ENCODE measurements at places on chromosomes 4 and X.

DNA sequence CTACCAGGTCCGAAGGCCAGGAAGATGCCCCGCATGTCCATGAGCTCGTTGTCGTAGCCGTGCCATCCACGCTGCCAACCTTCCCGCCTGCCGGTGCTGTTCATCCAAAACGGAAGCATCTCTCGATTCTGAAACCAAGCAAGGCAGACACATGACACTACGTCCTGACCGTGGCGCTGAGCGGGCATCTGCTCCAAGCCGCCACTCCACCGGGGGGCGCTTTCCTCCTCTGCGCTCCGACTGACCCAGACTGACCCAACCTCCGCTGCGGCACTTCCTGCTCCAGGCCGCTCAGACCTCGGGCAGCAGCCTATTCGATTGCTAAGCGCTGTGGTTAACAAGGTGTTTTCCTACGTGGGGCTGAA lies 120.5 kb downstream of the ENPP6 start:
- DNase-seq = no peak

DNA sequence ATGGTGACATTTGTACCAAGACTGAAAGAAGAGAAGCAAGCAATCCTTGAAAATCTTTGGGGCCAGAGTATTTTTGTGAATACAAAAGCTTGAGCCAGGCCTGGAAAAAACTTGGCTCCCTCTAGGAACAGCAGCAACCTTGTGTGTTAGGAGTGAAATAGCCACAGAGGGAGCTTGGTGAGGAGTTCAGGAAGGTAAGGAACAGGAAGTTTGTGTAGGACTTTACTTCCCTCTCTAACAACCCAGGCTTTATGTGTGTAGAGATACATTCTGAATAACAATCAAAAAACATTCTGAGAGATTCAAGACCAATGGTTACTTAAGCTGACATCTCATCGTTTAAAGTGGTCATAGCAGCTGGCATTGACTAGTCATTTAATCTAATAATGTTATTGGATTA lies 668.5 kb downstream of the PCDH18 start:
- DNase-seq = no peak

GRCh38 chr4:76981644-76982043 lies 32.1 kb downstream of the SEPTIN11 start:
- no peak for DNase-seq

DNA sequence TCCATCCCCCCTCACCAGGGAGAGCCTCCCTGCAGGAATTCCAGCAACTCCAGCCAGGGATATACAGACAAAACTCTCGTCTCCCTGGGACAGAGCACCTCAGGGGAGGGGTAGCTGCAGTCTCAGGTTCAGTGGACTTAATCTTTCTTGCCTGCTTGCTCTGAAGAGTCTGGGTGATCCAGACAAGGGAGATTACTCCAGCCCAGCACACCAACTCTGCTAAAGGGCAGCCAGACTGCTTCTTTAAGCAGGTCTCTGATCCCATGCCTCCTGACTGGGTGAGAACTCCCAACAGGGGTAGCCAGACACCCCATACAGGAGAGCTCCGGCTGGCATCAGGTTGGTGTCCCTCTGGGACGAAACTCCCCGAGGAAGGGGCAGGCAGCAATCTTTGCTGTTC lies 888.7 kb downstream of the RAB28 start:
- DNase-seq = no peak

DNA sequence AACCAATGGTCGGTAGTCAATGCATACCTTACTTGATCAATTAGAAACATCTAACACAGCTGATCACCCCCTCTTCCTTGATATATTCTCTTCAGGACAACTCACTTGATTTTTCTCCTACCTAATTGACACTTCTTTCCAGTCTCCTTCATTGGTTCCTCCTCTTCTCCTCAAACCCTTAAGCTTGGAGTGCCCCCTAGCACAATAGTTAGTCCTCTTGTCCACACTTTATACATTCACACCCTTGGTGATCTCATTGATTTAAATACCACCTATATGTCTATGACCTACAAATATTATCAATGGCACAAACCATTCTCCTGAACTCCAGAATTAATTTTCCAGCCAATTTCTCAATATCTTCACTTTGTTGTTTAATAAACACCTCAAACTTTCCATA lies 724.0 kb downstream of the ADGRL3 start:
- no peak for DNase-seq

GRCh38 chr4:146255463-146255862 lies 41.1 kb downstream of the REELD1 start:
- DNase-seq = no peak

- peak; percentile 79 for DNase-seq
Observed at GRCh38 chr4:76897536-76898384, at the start of gene SOWAHB. Gene SOWAHB (minus strand): TSS chr4:76898144. CDS start chr4:76897849, 295 bp downstream.

- no peak for DNase-seq
Observed at GRCh38 chr4:6105311-6105911, 87.2 kb upstream of the C4orf50 start.

GRCh38 chr4:89837385-89837992 lies 528 bp upstream of the SNCA start:
- DNase-seq = no peak

DNA sequence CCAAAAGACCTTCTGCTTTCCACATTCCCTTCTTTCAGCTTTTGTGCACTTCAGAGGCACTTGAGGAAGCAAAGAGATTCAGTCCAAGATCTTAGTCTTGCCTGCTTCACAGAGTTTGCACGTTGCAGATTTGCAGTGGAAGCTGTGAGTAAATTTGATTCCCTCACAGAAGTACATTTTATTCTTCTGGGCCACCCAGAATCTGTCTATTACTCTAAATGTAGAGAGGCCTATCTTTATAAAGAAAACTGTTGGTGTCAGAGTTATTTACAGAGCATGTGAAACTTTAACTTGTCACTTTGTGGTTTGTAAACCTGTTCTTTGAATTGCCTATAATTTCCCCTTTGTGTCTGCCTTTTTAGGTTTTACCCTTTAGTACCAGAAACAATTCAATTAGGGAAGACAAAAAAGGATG lies 15.5 kb downstream of the SPRY1 start:
- DNase-seq = no peak

DNA sequence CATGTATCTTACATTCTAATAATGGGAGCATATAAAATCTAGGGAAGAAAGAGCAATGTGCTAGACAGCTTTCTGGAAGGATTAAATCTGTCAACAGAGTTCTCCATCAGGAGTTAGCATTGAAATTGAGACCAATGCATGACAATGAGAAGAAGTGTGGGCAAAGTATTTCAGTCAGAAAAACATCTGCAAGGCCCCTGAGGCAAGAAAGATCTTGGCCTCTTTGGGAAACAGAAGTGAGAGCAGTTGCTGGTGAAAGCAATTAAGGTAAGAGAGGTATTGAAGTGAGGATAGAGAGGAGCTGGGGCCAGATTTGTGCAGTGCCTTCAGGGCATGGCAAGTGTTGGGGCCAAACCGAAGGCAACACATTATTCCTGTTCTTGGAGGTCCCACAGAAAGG lies 999.1 kb downstream of the STPG2 start:
- DNase-seq = no peak

DNA sequence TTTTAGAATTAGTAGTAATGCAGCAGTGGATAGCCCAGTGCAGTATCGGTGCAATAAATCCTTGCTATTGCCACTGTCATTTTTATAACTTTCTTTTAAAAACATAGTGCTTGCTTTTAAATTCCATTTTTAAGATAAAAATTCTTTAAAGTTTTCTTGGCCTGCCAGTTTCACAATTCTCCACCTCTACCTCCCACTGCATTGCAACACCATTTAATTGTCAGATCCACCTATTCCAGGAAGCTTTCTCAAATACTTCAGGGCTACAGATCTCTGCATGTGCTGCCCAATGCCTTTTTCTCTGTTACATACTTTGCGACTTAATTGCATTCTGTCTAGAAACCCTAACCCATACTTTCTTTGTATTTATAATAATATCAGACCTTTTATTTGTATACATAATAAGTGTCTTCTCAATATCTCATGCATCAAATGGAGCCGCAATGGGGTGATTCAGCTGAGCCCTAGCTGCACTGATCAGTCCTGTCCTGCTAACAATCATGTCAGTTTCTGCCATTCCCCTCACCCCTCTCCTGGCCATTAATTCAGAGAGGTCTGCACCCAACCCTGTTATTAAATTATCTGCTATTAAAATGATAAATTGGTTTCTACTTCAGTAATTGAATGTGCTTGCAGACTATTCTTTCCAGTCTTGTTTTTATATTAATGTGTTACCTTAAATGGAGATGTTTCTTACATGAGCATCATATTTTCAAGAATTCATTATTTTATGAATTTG lies 193.1 kb downstream of the SLIT2 start:
- DNase-seq = no peak

DNA sequence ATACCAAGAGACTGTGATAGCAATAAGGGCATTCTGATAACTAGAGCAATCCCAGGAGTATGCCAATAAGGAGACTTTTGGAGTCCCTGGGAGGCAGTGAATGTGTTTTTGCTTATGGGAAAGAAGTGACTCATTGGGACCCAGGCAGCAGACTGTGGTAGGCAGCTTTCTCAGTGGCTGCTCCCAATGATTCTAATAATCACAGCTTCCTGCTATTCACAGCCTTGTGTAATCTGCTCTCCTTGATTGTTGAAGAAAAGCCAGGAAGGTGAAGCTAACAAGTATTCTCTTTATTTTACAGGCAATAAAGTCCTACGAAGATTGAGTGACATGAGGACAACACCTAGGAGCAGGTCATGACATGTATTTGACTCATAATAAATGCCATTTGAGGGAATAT lies 70.3 kb upstream of the DDX60 start:
- DNase-seq = no peak

DNA sequence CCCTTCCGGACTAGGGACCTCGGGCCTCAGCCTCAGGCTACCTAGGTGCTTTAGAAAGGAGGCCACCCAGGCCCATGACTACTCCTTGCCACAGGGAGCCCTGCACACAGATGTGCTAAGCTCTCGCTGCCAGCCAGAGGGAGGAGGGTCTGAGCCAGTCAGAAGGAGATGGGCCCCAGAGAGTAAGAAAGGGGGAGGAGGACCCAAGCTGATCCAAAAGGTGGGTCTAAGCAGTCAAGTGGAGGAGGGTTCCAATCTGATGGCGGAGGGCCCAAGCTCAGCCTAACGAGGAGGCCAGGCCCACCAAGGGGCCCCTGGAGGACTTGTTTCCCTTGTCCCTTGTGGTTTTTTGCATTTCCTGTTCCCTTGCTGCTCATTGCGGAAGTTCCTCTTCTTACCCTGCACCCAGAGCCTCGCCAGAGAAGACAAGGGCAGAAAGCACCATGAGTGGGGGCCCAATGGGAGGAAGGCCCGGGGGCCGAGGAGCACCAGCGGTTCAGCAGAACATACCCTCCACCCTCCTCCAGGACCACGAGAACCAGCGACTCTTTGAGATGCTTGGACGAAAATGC lies at the start of gene WAS:
TSS of gene WAS (plus strand) at position 389 of the 572 bp plus-strand sequence. CDS start at position 444, 55 bp downstream.
- DNase-seq = no peak

DNA sequence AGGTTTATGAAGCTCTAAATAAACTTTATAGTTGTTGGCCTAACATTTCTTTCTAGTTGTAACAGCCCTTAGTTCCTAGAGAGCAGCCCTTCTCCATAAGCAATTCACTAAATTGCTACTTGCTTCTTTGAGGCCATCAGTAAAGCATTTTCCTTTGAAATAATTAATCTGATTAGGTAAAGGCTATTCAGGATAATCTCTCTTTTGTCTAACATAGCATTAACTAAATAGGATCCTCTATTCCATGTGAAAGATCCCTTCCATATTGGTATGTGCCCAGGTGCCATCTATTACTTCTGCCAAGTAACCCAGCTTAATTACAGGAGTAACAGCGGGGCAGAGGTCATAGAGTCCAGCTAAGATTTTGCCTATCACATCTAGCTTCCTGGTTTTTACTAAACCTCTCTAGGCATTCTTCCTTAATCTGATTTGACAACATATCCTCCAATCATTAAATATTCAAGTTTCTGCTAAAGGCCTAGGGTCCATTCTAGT lies 1408.0 kb downstream of the PCDH18 start:
- no peak for DNase-seq

DNA sequence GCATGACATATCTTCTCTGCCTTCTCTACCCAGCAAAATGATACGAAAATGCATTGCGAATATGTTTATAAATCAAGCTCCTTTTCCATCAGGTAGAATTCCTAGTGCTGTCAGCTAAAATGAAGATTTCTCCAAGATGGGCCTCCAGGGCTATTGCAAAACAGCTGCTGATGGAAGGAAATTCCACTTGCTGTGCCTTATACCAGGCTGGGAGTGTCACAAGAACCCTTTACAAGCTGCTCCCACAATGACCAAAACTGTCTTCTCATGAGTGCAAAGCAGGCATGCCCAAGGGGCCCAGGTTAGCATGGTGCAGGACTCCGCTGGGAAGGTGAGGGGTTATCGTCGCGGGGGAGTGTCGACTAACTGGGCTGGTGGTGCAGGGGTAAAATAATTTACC lies 8.7 kb downstream of the HNRNPH2 start:
- DNase-seq = no peak

GRCh38 chr4:75902352-75902751 lies at the start of gene PPEF2:
Gene PPEF2 (minus strand): TSS chr4:75902452. CDS start chr4:75896325, 6,127 bp downstream.
- no peak for DNase-seq

DNA sequence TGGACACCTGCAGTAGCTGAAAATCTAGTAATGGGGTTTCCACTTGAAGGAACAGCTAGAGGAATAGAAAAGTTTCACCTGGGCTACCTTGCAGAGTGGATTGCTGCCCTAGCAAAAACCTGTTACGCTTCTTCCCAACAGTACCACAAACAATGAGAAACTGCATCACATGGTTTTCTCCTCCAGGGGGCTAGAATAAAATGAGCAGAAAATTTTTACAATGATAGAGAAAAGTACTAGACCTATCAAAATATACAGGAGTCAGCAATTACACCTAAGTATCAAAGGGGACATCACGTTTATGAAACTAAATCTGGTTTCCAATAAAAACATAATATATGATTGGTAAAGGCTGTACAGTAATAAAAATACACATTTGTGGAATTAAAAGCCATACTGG lies 423.1 kb upstream of the PITX2 start:
- DNase-seq = no peak

DNA sequence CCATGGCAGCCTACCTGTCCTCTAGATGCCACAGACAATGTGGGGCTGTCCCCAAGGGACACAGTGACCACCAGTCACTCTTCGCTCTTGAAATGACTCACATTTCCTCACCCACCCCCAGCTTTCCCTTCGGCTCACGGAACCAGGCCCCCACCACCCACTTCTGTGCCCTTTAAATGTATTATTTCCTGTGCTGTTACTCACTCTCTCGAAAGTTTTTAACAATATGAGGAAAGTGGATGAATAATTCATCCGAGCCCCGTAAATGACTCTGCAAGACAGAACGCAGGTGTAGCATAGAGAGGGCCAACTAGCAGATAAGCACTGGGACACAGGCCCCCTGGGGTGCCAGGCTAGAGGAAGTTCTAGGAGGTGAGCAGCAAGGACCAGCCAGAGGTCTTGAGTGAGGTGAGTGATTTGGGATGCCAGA lies 179.5 kb upstream of the TBL1X start:
- no peak for DNase-seq

All from SW480 (cell line).